ENCODE measurements at places on chromosomes 5 and 9. TPM values are rescaled to one million over a fixed set of nuclear protein-coding genes. Genes with fewer than 3 reads are reported as not detected.

IL9 gene
- total RNA-seq: not detected

DNA sequence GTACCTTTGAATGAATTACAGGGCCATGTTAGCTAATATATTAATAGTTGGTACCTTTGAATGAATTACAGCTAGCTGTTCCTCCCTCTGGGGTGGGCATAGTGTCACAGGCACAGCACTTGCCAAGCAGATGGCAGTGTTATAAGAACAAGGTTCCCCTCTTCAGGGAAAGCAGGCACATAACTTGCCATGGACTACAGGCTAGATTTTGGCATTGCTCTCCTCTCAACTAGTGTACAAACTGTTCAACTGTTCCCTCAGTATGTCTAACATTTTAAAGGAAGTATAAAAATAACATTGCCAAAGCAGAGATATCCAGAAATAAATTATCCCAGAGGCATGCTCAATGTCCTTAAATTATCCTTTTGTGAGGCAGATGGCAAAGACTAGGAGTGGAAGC lies 33.7 kb downstream of the ABITRAM start:
- DNase-seq: no peak

GRCh38 chr9:69173497-69173890 lies 583 bp upstream of the TJP2 start:
- no peak for DNase-seq

DNA sequence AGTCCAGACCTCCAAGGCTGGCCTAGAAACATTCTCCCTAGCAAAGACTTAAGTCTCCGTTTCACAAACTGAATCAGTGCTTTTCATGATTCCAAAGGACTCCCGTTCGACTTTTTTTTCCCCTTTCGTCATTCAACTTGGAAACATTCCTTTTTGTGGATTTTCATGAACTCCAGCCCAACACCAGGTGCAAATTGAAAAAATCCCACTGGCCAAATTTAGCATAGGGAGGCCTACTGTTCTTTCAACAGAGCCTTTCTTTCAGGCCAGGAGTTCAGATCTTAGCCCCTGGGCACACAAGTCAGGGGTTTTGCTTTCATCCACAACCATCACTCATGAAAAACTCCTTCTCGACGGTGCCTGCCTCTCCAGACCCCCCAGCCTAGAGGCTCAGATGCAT lies 285.3 kb downstream of the PIK3R1 start:
- DNase-seq: no peak

DNA sequence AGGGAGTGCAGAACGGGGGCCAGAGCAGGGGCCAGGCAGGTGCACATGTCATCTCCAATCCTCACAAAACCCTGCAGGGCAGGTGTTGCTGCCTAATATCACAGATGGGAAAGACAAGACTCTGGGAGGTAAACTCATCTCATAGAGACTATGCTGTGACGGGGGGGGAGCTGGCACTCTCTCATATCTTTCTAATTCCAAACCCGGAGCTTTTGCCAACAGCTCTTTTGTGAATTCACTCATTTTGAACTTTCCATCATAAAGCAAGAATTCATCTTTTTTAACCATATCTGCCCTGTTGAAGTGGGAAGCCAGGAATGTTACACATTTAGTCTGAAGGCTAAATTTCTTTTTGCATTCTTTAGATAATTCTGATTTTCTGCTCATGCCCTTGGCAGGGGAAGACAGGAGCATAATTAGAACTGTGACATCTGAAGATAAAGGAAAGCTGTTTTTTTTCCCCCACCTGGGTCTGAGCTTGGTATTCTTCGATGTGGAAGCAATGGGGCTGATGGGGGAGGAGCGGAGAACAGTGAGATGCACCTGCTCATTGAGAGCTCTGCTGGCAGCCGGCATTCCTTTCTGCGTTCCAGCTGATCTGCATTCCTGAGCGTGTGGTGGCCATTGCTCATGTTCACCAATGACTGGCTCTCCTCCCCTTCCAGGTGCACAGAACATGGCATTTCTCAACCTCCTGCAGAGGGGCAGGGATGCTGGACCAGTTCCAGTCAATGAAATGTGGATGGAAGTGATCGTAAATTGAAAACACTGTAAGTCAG lies 159.2 kb downstream of the NSG2 start:
- DNase-seq: no peak

EPB41L4A gene
- total RNA-seq: not detected

LCN9 gene
- total RNA-seq: not detected

- DNase-seq: no peak
Observed at GRCh38 chr5:39712316-39713249, 287.8 kb upstream of the DAB2 start.

DNA sequence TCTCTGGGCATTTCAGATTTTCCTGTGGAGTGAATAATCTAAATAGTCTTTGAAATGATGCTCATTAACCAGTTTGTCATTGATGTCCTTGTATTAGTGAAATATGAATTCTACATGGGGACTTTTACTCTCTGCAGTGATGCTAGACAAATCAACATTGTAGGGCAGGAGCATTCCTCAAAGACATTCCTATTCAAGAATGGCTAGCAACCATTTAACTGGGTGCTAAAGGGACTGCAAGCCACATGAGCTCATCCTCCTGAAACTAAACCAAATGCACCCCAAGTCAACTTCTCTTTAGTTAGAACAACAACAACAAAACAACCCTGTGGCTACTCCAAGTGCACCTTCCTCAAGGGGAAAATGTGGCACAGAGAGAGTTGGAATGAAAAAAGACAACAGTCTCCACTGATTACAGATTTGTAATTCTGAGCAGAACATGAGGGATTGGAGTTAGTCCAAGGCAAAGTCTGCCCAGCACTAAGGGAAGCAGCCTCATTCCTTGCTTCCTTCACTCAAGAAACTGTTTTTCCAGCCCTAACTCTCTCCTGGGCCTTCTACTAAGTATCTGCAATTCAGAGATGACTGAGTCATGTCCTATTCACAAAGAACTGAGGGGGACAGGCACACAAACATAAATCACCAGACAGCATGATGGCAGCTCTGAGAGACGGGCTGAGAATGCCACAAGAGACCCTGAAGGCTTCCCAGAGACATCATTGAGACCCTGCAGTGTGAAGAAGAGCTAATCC lies 82.0 kb upstream of the WWC1 start:
- no peak for DNase-seq

DNA sequence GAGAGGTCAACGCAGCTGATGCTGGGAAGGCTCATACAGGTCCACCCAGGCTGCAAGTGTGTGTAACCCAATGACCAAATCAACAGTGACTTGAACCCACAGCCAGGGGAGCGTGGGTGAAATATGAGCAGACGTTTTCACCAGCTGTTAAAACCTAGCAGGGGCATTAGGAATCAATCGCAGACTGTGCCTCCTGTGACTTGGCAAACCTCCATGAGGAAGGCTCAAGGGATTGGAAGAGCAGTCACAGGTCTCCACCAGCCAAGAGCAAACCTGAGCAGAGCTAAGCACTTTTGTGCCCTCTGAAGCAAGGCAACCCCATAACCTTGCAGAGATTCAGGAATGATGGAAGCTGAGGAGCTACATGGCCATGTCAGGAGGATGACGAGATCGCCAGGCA lies 25.5 kb downstream of the INSYN2B start:
- DNase-seq: no peak

DNA sequence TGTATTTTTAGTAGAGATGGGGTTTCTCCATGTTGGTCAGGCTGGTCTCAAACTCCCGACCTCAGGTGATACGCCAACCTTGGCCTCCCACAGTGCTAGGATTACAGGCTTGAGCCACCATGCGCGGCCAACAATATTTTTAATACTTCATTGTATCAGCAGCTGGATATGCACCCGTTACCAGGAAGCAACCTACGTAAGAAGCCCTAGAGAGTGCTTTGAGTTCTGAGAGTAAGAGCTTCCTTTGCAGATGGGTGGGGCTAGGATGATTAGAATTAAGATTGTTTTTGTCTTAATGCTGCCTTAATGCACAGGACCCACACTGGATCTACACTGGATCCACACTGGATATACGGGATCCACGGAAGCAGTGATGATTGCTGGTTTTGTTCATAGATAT lies 123.9 kb upstream of the ABCA1 start:
- peak; percentile 27 for DNase-seq

POLR3G gene
- 27.1 TPM for total RNA-seq

DNA sequence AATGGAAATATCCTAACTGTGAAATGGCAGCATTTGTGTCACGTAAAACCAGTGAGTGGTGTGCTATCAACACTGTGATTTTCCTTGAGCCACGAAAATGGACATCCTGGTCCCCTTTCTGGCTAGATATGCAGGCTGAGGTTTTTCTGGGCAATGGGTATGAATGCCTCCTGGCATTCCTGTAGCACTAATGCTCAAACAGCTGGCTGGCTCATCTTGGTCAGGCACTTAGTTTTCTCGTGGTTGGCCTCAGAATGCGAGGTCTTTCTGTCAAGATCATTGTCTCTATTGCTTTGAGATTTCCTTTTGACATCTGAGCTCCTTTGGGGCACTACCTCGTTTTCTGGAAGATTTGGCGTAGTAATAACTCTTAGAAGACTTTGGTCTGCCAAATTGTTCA lies 15.6 kb downstream of the SLC1A3 start:
- no peak for DNase-seq

LHX6 gene
- 0.07 TPM for total RNA-seq
